Kidney tubule cell (primary cell): ENCODE measurements at places on chromosomes 12 and 14.
A peak's percentile ranks its signal among the peaks of the same experiment; 100 is the strongest.

DNA sequence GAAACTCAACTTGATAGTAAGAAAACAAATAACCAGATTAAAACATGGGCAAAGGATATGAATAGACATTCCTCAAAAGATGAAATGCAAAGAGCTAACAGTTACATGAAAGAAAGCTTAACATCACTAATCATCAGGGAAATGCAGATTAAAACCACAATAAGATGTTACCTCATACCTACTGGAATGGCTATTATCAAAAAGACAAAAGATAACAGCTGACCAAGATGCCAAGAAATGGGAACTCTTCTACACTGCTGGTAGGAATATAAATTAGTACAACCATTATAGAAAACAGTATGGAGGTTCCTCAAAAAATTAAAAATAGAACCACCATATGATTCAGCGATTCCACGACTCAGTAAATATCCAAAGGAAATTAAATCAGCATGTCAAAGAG, 18.8 kb downstream of the KCNH5 start:
- no peak for DNase-seq

- DNase-seq = no peak
Measured at GRCh38 chr12:102438827-102439210, 41.5 kb downstream of the IGF1 start.

DNA sequence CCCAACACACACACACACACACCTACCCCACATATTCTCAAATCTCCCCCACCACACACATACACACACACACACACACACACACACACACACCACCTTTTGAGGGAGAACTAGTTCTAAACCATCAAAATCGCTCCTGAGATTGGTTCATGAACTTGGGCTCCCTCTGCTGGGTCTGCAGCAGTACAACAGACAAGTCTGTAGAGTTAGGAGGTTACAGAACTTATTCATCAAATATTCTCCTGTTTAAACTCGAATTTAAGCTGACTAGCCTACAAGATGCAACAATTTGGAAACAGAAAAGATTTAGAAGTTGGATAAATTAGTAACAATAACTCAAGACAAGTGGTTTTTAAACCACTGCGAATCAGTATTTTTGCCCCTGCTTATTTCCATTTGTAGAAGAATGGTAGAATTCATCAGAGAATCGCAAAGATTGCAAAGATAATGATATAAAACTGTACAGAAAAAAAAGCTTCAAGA, 136.4 kb upstream of the USP15 start:
- peak; percentile 56 for DNase-seq

GRCh38 chr14:62952226-62952625, 93.0 kb downstream of the KCNH5 start:
- DNase-seq = no peak

GRCh38 chr14:50823762-50824636, 7.0 kb downstream of the NIN start:
- DNase-seq = no peak
